ENCODE measurements at places on chromosomes 16 and 17. TPM values are rescaled to one million over a fixed set of nuclear protein-coding genes. Genes with fewer than 3 reads are reported as not detected.

GRCh38 chr16:27374221-27374803 lies 27.7 kb upstream of the IL21R start:
- H3K27me3 ChIP-seq, result peaks cover 5% of the 10 kb centered on the region
- peaks cover 3% of the 10 kb centered on the region for H3K4me1 ChIP-seq
- no peaks in the 10 kb centered on the region for H3K36me3 ChIP-seq
- H3K27ac ChIP-seq, result no peak overlapping the region
- no peak for DNase-seq

DNA sequence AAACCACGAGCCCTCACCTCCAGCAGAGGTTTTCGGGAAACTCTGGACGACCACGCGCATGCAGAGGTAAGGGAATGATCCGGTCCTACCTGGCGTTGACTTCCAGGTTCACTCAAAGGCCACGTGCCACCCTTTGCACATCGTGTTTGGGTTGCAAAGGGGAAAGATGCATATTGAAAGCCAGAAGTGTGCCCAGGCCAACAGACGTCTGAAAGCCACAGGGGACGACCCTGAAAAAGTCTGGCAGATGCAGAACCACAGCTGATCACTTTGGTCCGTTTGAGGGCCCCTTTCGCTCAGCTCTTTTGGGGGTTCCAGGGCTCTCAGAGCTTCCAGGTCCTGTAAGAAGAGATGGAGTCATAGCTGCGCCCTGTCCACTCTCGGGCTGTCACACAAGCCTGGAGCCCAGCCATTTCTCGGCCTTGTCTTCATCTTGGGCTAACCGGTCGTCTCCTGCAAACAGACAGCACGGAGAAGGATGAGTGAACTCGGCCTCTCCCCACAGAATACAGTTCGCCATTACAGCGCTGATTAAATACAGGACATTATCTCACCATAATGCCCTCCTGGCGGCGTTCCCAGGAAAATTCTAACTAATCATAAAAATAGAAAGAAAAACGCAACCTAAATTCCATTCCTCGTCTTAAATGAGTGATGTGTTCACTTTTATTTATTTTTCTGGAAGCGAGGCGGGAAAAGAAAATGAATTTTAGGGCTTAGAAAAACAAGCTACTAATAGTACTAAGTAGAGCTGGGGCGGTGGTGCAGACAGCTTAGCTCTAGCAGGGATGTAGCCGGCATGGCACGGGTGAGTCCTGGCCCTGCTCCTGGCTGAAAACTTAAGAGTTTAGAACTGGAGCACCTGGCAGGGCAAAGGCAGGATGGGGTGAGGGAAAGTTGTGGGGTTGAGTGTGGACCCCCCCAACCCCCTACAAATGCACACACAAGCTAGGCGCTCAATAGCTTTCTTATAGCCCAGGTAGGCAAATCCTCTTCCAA lies 45.5 kb upstream of the ZFHX3 start:
- peak; percentile 52 for DNase-seq
- no peaks in the 10 kb centered on the region for H3K36me3 ChIP-seq
- H3K27me3 ChIP-seq, result no peaks in the 10 kb centered on the region
- no peak overlapping the region for H3K4me3 ChIP-seq

GRCh38 chr16:9307446-9307845 lies 216.0 kb downstream of the HAPSTR1 start:
- no peak overlapping the region for H3K4me3 ChIP-seq
- no peaks in the 10 kb centered on the region for H3K4me1 ChIP-seq
- DNase-seq, result no peak
- no peaks in the 10 kb centered on the region for H3K36me3 ChIP-seq

- peaks cover 20% of the 10 kb centered on the region for H3K4me1 ChIP-seq
- no peak overlapping the region for H3K4me3 ChIP-seq
- no peak overlapping the region for H3K27ac ChIP-seq
- H3K27me3 ChIP-seq, result no peaks in the 10 kb centered on the region
- no peaks in the 10 kb centered on the region for H3K36me3 ChIP-seq
These were observed 603 bp upstream of the TMEM95 start for GRCh38 chr17:7354262-7354843.

- DNase-seq, result no peak
- peaks cover 3% of the 10 kb centered on the region for H3K4me1 ChIP-seq
- H3K27ac ChIP-seq, result no peak overlapping the region
- no peaks in the 10 kb centered on the region for H3K36me3 ChIP-seq
- H3K4me3 ChIP-seq, result no peak overlapping the region
- peaks cover 8% of the 10 kb centered on the region for H3K27me3 ChIP-seq
These were observed 1.8 kb upstream of the GINS2 start for GRCh38 chr16:85690469-85691064.

DNA sequence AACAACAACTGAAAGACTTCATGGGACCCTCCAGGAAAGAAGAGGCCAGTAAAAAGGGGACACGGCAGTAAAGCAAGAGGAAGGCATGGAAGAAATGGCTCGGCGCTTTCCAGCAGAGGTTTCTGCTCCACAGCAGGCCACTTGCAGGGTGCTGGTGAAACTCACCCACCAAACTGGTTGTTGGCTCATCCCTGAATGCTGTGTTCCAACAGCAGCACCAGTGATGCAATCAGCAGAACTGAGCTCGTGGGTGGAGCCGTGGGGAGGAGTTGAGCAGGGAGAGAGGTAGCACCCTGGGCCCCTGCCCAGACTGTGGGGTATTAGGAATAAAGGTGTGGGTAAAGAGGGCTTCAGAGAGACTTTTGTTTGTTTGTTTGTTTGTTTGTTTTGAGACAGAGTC lies 62.8 kb upstream of the ADCY9 start:
- no peaks in the 10 kb centered on the region for H3K36me3 ChIP-seq
- peaks cover 2% of the 10 kb centered on the region for H3K4me1 ChIP-seq
- H3K4me3 ChIP-seq, result no peak overlapping the region
- no peaks in the 10 kb centered on the region for H3K27me3 ChIP-seq
- no peak overlapping the region for H3K27ac ChIP-seq

GRCh38 chr16:79422064-79422463 lies 178.5 kb downstream of the MAF start:
- H3K36me3 ChIP-seq, result no peaks in the 10 kb centered on the region
- no peaks in the 10 kb centered on the region for H3K27me3 ChIP-seq
- no peak overlapping the region for H3K27ac ChIP-seq
- DNase-seq, result no peak

DNA sequence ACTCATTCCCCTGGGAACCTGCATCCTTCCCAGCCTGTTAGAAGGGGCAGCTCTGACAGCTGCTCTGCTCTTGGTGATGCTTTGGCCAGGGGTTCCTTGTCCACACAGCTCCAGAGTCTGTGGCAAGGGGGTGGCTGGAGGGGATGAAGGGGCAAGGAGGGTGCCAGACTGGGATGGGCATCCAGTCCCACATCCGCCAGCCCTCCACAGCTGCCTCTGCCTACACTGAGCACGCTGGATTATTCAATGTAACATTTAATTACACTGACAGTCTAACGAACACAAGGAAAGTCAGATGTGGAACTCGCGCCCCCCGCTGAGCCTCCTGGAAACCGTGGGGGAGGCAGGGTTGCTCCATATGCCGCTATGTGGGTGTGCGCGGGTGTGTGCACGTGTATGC lies 101.1 kb downstream of the C16orf78 start:
- no peak for DNase-seq
- H3K36me3 ChIP-seq, result no peaks in the 10 kb centered on the region
- H3K4me3 ChIP-seq, result no peak overlapping the region
- no peaks in the 10 kb centered on the region for H3K27me3 ChIP-seq
- H3K27ac ChIP-seq, result no peak overlapping the region

DNA sequence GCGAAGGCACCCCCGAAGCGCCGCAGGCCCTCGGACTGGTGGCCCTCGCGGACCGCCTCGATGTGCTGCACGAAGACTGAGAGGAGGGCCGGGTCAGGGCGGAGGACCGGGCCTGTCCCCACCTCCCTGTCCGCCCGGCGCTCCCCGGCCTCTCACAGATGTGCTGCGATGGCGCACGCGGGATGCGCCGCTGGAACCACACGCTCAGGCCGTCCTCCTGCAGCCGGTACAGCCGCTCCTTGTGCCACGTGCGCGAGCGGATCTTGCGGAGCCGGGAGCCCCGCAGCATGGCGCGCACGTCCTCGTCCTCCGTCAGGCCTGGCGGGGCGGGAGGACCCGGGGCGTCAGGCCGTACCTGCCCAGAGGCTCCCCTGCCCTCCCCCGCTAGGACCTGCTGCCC lies 11.3 kb downstream of the PLCD3 start:
- peaks cover 6% of the 10 kb centered on the region for H3K36me3 ChIP-seq
- H3K27me3 ChIP-seq, result no peaks in the 10 kb centered on the region
- no peak overlapping the region for H3K4me3 ChIP-seq
- DNase-seq, result no peak
- peaks cover 14% of the 10 kb centered on the region for H3K4me1 ChIP-seq

GRCh38 chr16:12021578-12022253 lies 45.2 kb downstream of the SNX29 start:
- no peak for DNase-seq
- H3K4me3 ChIP-seq, result no peak overlapping the region
- no peak overlapping the region for H3K27ac ChIP-seq
- H3K4me1 ChIP-seq, result peaks cover 5% of the 10 kb centered on the region
- H3K36me3 ChIP-seq, result no peaks in the 10 kb centered on the region

The CCDC92B gene
- not detected for total RNA-seq

The NUBP1 gene
- 17.7 TPM for total RNA-seq

The TBC1D3H gene
- not detected for total RNA-seq

The NACA2 gene
- total RNA-seq, result not detected

The KCNG4 gene
- not detected for total RNA-seq

The ITGAX gene
- total RNA-seq, result under 0.01 TPM

All from fibroblast of lung (primary cell).